ENCODE measurements at places on chromosomes 16 and 17. TPM values are rescaled to one million over a fixed set of nuclear protein-coding genes. Genes with fewer than 3 reads are reported as not detected.
A peak's percentile ranks its signal among the peaks of the same experiment; 100 is the strongest.

DNA sequence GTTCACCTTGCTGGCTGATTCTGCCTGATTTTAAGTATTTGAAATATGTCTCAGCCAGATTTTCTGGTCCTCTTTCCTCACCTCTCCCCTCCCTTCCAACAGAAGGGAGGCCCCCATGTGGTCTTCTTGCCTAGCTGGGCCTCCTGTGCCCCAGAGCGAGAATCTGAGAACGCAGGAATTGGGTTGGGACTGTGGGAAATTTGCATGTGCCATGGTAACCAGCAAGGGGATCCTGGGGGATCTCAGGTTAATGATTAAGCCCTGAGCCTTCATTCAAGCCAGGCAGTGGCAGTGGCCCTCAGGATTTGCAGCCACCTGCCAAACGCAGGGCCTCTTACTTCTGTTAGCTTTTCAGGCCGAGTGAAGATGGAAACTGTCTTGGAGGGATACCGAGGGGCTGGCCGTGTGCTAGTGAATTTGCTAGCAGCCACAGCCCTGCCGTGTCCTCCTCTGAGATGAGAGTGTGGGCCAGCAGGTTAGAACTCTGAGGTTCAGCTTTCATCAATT is 40.2 kb downstream of the KSR1 start:
- H3K27ac ChIP-seq, result no peak overlapping the region
- no peaks in the 10 kb centered on the region for H3K4me1 ChIP-seq
- no peaks in the 10 kb centered on the region for H3K36me3 ChIP-seq
- no peak for DNase-seq
- H3K27me3 ChIP-seq, result no peaks in the 10 kb centered on the region
- H3K4me3 ChIP-seq, result no peak overlapping the region

DNA sequence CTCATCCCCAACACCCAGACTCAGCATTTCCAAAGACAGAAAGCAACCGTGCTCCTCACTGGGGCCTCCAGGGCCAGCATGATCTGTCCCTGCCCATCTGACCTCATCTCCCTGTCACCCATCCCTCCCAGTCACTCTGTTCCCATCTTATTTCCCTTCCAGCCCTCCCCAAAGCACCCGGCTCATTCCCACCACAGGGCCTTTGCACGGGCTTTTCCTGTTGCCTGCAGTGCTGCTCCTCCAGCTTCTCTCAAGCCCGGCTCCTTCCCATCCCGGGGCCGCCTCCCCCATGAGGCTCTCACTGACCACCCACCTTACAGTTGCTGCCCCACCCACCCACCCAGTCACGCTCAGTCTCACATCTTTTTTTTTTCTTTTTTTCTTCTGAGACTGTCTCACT is 54.8 kb downstream of the RMI2 start:
- H3K27ac ChIP-seq, result no peak overlapping the region
- no peaks in the 10 kb centered on the region for H3K27me3 ChIP-seq
- no peak for DNase-seq
- H3K4me3 ChIP-seq, result no peak overlapping the region
- H3K36me3 ChIP-seq, result no peaks in the 10 kb centered on the region

DNA sequence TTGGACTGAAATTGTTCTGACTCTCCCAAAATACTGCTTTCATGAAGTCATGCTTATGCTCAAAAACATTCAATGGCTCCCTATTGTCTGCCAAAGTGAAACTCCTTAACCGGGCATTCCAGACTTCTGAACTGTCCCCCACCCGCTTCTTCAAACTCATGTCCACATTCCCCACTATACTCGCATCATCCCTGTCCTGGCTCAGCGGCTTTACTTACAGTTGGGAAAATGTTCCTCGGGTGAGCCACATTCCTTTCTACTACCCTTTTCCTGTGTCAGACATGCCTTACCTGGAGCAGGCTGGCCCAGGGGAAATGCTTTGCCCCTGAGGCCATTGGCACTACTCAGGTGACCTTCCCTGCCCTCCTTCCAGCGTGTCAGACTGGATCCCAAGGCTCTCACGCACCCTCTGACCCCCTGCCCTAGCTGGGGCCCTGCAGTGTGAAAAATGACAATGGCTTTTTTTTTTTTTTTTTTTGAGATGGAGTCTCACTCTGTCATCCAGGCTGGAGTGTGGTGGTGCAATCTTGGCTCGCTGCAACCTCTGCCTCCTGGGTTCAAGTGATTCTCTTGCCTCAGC is 5.3 kb downstream of the CYGB start:
- no peak overlapping the region for H3K4me3 ChIP-seq
- peaks cover 16% of the 10 kb centered on the region for H3K4me1 ChIP-seq
- no peak for DNase-seq
- H3K27me3 ChIP-seq, result peaks cover 2% of the 10 kb centered on the region
- H3K36me3 ChIP-seq, result no peaks in the 10 kb centered on the region
- peak overlapping the region; percentile 94 for H3K27ac ChIP-seq

The TLCD2 gene
- 0.88 TPM for total RNA-seq

GRCh38 chr17:82330322-82331239 is 3.0 kb downstream of the SECTM1 start:
- no peak for DNase-seq
- no peaks in the 10 kb centered on the region for H3K36me3 ChIP-seq
- H3K4me1 ChIP-seq, result no peaks in the 10 kb centered on the region
- H3K27me3 ChIP-seq, result no peaks in the 10 kb centered on the region

The IL21R gene
- total RNA-seq, result not detected

The KRT32 gene
- not detected for total RNA-seq

Measured in uterus (tissue), 4 donors.